ENCODE measurements at places on chromosomes 2 and 18.

DNA sequence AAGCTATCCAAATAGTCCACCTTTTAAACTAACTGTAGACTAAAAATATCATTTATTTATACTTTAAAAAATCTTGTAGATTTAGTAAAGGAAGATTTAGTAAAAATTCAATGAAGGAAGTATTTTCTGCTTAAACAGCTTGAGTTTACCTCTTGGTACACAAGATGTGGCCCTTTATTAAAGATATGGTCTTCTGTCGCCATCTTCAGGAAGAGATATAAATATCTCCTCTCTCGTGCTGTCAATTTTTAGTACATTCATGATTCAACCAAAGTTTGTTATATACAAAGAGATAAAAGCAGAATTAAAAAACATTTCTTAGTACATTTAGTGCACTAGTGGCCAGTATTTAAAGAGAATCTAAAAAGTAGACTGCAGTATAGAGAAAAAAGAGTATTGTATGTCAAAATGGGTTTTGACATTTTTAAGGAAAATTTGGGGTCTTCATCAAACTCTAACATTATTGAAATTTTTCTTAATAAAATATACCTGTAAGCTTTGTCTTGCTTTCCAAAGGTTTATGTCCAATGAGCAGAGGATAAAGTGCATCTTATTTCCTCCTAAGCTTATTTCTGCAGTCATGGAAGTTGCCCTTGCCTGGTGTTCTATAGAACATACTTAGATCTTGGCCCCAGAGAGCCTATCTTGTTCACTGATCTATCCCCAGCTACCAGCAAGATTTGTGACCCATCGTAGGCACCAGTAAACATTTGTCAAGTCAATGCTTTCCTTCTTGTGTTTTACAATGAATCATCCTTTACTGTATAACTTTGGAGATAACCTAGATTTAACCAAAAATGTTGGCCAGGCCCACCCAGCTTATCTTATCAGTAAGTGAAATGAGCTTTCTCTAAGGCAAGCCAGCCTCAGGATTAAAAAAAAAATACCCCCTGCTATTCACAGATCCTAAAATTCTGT lies 18.5 kb upstream of the EML6 start:
- DNase-seq = no peak

DNA sequence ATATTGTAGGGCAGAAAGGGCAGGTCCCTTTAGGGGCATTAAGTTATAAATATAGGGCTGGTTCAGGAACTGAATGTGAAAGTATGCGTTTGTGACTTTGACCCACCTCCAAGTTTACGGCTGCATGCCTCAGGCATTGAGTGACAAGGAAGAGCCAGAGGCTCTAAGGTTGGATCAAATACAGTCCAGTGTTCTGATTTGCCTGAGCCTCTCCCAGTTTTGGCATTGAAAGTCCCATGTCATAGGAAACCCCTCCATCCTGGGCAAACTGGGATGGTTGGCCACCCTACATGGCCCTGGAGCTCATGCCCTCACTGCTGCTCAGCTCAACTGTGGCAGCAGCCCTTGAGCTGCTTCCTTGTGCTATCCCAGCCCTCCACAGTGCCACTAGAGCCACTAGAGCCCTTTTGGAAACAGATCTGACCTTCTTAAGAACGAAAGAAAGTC lies 29.9 kb downstream of the HK2 start:
- no peak for DNase-seq

- no peak for DNase-seq
Measured at GRCh38 chr18:56003009-56003719, 415.2 kb upstream of the TCF4 start.

DNA sequence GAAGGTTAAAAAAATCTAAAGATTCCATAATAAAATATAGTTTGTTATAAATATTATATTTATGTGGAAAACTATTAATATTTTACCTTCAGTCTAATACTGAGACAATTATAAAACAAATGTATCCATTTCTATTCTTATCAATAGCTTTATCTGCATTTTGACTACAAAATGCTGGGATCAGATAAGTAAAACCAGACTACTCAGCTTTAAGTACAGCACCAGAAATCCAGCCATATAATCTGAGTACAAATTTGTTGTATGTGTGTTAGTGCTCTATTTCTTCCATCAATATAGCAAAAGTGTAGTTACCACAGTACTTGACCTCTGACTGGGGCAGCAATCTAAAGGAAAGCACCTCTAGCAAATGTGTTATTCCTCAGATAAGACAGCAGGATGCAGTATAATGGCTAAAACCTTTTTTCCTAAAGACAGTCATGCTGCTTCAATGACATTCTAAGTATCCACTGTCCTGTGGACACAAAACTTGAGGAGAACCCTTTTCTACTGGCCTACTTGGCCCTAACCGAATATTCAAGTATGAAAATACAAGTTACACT lies 68.1 kb downstream of the OLA1 start:
- DNase-seq = no peak

Data from C1 segment of cervical spinal cord (tissue), 14 donors.